ENCODE measurements at places on chromosomes 3 and 15.
A peak's percentile ranks its signal among the peaks of the same experiment; 100 is the strongest.

DNA sequence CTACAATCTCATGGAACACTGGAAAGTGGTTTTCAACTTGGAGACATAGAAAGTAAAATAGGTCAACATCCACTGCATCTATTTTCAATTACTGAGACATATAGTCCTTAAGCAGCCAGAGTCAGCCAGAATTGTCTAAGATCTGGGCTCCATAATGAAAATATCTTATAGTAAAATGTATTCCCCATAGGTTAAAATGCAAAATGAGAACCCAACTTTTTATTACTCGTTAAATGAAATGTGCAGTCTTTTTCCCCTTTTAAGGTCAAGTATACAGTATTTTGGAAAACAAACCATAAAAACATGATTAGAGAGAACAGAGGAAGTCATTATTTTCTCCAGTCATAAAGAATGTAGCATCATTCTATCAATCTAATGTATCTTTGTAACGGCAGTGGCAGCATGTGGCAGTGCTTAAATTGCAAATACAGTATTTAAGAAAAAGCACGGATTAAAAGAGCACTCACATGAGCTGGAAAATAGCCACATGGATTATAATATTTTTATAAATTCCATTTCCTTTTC is 64.4 kb upstream of the CPB1 start:
- DNase-seq = no peak

DNA sequence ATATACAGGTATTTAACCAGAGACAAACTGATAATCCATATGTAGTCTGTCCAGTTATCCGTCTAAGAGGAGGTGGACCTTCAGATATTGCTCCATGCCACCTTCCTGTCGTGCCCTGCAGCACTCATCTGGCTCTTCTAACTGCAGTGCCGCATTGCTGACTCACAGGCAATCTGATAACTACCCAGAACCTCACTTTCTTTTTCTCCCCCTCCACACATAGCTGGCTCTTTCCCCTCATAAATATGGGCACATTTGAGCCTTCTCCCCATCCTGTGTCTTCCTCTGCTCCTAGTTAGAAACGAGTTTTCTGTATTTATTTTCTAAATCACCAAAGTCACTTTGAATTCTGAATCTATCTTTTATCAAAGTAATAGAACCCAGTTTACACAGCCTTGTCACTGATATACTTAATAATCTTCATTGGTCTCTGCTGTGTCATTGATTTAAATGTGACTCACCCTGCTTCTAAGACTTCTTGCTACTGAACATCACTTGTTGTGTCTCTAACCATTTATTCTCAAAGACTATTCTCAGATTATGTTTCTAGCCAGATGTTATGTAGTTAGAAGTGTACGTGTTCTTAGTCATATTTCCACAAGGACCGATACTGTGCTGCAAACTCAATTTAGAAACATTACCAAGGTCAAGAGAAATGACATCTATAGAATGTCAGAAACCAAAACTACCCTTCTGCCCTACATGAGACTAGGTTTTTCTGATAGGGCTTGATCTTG is 17.4 kb upstream of the KCNMB2 start:
- DNase-seq = no peak

DNA sequence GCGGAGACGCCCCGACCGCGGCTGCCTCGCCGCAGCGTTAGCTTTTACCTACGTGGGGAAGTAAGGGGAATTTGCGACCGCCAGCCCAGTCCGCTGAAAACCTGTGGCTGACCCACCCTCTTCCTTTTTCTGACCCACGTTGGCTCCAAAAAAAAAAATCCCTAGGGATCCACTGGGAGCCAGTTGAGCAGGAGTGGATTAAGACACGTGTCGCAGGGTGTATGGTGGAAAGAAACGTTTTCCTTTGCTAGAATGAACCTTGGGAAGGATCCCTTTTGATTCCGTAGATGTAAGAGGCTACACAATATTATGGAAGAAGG is 575 bp upstream of the PCYT1A start:
- DNase-seq = no peak

GRCh38 chr3:100149713-100150415 is 35.6 kb upstream of the FILIP1L start:
- DNase-seq = no peak

- DNase-seq = no peak
Observed at GRCh38 chr3:138461896-138462295, 27.5 kb downstream of the ESYT3 start.

DNA sequence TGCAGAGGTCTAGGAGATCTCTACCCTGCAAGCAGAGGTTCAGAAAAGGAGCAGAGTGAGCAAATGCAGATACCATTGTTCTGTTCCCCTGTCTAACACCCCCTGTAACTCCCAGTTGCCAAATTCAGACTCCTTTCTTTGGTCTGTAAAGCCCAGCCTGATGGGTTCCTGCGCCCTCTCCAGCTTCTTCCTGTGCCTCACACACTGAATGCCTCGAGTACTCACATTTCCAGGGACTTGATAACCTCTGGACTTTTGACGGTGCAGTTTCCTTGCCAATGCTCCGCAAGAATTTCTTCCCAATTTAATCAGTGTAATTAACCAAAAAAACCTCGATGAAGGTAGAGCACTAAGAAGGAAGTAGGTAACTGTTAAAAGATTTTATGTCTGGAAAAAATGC is 19.3 kb downstream of the PDE8A start:
- no peak for DNase-seq

GRCh38 chr3:113263778-113264177 is 52.4 kb downstream of the BOC start:
- DNase-seq = no peak

DNA sequence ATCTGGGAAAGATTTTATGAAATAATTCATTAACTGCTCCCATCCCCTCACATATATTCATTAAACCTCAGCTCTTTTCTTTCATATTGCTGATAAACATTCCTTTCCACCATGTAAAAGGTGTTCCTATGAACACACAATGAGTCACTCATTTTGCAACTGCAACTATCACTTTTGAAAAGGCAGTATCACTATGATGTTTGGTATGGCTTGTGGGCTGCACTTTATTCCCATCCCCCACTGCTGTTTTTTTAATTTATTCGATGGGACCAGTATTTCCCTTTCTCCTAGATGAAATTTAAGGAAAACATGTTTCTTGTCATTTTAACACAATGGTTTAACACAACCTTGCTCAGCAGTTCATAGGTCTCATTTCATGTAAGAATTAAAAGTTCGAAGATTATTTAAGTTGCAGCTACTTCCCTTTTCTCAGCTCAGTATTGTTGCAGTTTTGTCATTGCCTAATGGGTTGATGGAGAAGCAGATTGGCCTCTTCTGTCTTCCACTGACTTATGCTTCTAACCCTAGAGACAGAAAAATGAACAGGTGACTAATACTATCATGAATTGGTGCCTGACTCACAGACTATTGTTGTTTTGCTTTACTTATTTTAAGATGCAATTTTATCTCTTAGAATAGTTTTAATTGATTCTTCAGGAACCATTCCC is 280.3 kb downstream of the ZPLD1 start:
- no peak for DNase-seq

DNA sequence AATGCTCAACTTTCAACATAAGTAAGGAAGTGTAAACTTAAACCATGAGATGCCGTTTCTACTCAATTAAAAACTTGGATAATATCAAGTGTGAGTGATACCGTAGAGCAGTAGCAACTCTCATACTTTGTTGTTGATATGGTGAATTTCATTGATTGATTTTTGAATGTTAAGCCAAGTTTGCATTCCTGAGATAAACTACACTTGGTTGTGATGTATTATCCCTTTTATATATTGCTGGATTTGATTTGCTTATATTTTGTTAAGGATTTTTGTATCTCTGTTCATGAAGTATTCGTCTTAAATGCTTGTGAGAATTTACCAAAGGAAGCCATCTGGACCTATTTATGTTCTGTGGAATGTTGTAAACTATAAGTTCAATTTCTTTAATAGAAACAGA is 21.7 kb downstream of the SLMAP start:
- no peak for DNase-seq

- no peak for DNase-seq
Observed at GRCh38 chr3:39750712-39751111, 58.7 kb upstream of the MYRIP start.

DNA sequence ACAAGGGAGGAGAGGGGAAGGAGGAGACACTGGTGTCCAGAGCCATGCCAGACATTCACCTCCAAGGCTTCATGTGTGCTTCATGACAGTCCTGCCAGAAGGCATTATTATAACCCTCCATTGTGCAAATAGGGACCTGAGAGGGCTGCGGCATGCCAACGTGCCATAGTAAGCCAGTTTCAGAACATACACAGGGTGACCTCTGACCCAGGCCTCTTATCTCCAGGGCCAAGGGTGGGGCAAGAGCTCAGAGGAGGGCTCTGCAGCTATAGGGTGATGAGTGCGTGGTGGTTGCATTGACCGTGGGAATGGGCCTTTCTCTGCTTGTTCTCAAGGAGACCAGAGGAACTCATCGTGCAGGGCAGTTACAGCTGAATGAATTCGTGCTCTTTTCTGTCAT is 9.7 kb upstream of the ACSBG1 start:
- no peak for DNase-seq

GRCh38 chr15:28103831-28104230 is 4.7 kb upstream of the OCA2 start:
- no peak for DNase-seq

DNA sequence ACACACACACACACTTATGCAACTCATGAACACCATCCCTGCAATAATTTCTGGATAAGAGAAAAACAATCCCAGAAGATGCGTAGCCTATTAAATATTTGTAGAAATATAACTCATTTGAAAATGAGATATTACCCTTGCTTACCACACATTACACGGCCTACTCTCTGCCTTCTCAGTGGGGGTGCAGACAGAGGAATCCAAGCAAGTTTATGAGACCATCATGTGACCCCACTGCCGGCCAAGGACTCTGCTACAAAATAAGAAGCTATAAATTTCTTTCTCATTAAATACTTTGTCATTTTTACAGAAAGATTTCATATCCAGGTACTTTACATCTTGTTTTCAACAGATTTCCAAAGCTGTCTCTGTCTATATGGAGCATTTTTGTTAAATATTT is 286.3 kb downstream of the ZNF385D start:
- no peak for DNase-seq

DNA sequence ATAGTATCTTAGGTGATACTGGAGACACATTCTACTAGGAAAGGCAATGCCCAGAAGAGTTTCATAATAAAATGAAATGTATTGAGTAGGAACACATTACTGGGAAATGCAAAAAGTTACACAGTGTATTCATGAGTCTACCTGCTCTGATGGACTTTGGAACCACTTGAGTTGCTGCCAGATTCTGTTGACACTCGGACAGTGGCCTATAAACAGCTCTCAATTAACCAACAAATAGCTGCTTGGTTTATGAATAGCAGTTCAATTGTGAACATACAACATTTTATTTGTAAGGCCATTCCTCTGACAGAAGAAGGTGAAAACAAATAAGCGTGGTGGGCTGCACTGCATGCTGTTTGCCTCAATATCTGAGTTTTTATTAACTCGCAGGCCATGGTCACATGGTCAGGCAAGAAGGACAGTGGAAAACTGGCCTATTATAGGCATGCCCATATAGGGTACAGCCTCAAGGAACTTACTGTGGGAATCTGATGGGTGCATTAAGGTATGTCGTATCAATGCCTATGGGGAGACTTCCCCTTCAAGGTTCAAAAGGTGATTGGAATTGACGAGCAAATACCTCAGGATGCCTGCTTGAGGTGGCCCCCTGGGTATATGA is 66.2 kb downstream of the C3orf80 start:
- DNase-seq = no peak

DNA sequence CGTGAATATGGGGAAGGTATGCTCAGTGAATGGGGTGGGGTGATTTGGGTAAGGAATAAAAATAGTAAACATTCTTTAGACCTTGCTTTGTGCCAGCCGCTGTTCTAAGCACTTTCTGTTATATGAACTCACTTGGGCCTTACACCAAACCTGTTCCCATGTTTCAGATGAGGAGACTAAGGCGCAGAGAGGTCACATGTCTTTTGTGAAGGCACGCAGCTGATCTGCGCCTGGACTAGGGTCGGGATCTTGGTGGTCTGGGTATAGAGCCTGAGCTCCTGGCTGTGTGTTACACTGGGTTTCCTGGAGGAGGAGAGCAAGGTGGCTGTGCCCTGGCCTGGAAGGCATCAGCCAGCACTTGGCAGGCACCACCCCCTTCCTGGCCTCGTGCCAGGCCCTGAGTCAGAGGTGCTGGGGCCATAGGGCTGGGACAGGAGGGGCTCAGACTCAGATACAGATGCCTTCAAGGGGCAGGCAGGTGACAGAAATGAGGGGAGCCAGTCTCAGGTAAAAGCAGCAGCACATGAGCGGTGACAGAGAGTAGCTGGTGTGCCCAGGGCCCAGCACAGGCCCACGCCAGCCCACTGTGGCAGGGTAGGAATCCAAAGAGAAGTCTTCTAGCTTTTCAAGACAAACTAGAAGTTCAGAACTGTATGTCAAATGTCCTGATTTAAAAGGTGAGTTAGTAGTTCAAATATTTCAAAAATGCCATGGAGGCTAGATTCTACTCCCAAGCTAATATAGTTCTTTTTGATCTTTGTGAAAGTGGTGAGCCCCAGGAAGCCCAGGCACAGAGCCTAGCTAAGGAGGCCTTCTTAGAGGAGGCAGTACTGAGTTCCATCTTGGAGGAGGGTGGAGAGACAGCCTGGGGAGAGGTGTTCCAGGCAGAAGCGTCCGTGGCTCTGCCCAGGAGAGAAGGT is 83.1 kb downstream of the DNAJB8 start:
- peak; percentile 21 for DNase-seq

DNA sequence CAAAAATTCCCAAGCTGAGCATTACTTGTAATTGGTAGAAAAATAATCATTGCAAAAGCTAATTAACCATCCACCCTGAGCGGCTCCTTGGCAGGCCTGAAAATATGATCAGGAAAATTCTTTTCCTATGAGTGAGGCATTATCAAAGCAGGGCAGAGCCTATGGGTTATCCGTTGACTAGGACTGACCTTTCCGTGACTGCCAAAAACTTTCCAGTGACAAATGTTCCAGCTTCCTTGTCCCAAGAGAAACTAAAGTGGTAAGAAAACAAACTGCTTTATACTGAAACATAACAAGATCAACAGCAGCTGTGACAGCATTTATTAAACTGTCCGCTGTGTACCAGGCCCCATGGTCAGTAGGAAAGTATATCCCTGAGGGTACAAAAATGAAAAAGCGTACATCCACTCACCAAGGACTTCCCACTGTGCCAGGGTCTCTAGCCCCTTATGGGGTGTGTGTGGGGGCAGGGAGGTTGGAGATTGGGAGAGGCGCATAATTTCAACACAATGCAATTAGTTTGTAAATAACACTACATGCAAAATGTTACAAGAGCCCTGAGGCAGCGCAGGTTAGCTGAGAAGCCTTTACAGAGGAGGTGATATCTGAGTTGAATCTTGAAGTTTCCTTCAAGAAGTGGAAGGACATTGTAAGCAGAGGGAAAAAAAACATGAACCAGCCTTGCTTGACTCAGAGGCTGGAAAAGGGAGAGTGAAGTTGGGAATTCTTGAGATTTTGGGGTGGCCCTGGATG is 8.5 kb downstream of the LIPC start:
- no peak for DNase-seq

GRCh38 chr15:27674826-27675225 is 424.3 kb downstream of the OCA2 start:
- no peak for DNase-seq

GRCh38 chr3:146546366-146546965 is 2.1 kb upstream of the PLSCR1 start:
- no peak for DNase-seq

- DNase-seq = peak; percentile 91
Observed at GRCh38 chr3:194333212-194333980, 17.7 kb downstream of the CPN2 start.

- DNase-seq = no peak
Observed at GRCh38 chr15:63288778-63289378, 11.5 kb downstream of the APH1B start.

GRCh38 chr15:77104155-77104554 is 33.2 kb upstream of the TSPAN3 start:
- no peak for DNase-seq

GRCh38 chr3:61997101-61997500 is 376.2 kb downstream of the FEZF2 start:
- DNase-seq = no peak
